NCI-H510A (cell line): ENCODE measurements at places on chromosomes 7 and 10.

GRCh38 chr7:112855227-112855626 is 65.0 kb upstream of the TMEM168 start:
- no peak for DNase-seq

GRCh38 chr10:113111900-113112853 is 162.1 kb downstream of the TCF7L2 start:
- peak; percentile 46 for DNase-seq

DNA sequence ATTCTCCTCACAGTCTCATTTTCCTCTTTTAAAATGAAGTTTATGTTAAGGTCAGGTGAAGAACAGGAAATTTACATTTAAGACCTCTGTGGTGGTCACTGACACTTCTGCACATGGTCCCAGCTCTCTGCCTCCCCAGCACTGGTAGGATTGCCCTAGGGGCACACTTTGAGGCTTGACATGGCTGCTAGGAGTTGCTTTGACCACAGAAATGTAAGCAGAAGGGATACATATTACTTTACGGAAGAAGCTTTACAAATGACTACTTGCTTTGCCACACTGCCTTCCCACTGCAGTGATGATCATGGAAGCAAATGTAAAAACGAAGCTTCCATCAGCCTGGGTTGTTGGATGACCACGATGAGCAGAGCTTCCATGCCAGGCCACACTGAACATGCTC is 53.1 kb upstream of the RSU1 start:
- no peak for DNase-seq

DNA sequence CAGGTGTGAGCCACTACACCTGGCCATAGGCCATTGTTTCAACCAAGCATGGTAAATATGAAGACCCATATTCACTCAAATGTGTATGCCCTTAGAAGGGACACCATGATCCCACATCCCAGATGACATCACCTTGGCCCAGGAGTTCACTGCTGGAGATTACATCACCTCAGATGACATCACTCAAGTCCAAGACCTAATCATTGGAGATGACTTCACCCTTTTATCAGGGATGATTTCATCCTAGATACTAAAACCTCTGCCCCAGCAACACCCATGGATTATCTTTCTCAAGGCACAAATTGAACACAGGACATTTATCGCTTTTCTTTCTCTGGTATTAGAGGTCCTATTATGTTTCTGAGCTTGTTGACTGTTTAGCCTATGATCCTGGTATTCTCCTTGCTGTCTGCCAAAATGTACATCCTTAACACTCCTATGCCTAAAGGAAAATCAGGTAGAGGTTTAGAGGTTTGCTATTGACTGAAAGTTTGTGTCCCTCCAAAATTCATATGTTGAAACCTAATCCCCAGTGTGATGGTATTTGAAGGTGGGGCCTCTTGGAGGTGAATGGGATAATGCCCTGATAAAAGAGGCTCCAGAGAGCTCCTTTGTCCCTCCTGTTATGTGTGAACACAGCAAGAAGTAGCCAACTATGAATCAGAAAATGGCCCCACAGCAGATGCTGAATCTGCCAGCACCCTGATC is 9.8 kb upstream of the CYP2C18 start:
- no peak for DNase-seq

DNA sequence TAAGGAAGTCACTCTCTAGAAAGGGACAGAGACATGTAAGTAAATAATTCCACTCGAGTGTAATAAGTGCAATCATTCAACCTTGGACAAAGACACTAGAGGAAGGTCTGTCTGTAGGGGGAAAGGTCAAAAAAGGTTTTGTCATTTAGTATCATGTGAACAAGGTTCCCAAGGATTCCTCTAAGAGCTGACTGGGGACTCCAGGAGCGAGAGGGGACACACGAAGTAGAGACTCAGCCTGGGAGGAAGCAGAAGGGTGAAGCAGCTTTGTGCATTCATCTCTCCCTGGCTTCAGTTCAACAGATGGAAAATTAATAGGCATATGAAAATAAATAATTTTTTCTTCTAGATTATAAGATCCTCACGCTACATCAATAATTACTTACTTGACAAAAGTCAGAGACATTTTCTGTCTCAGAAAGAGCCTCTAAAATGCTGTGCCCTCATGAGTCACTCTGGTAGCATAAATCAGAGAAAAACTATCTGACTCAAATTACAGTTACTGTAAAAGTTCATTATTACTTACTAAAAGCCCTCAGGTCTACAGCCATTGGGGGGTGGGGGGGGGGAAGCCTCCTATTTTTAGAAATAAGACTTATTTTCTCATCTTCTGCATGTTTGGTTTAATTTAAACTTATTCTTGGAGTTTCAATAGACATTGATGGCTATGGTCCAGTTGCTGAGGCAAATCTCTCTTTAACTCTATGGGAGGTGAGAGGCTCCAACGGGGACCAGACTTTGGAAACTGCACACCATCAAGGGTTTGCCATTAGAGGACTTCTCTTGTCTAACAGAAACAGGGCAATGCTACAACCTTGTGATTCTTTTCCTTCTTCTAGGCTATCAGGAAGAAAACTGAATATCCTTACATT is 275.1 kb upstream of the KLF14 start:
- DNase-seq: no peak

GRCh38 chr7:101954499-101954898 is 137.1 kb downstream of the CUX1 start:
- no peak for DNase-seq

- no peak for DNase-seq
Measured at GRCh38 chr7:145378197-145378596, 542.3 kb upstream of the TPK1 start.

DNA sequence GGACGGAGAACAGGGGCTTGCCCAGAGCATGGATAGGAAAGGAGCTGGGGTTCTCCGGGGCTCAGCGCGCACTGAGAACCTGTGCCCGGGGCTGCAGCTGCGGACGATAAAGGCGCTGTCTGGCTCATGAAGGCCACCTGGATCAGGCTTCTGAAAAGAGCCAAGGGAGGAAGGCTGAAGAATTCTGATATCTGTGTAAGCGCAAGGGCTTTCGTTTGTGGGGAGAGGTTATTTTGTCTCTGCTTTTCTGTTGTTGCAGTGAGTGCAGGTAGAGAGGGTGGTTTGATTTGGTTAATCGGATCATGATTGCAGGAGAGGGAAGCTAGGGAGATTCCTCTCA is 250.5 kb downstream of the NSUN6 start:
- peak; percentile 19 for DNase-seq

GRCh38 chr7:35430547-35431153 is 176.8 kb upstream of the TBX20 start:
- no peak for DNase-seq

GRCh38 chr7:35860664-35861063 is 59.8 kb downstream of the SEPTIN7 start:
- DNase-seq: no peak

GRCh38 chr7:83077328-83077727 is 85.4 kb downstream of the PCLO start:
- no peak for DNase-seq

DNA sequence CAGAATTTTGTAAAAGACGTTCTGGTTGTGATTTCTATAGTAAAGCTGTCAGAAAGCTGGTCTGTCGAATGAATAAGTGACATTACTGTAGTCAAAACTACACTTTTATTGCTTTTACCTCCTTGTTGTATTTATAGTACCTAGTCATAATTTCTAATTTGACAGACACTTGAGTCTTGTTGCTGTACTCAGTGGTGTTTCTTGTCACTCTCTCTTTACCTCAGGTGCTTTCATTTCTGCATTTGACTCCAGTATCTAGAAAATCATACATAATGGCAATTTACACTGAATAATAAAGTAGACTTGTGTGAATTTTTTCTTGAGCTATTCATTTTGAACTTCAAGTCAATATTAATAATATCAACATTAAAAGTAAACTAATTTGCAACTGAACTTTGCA is 257.6 kb upstream of the TEX47 start:
- no peak for DNase-seq

DNA sequence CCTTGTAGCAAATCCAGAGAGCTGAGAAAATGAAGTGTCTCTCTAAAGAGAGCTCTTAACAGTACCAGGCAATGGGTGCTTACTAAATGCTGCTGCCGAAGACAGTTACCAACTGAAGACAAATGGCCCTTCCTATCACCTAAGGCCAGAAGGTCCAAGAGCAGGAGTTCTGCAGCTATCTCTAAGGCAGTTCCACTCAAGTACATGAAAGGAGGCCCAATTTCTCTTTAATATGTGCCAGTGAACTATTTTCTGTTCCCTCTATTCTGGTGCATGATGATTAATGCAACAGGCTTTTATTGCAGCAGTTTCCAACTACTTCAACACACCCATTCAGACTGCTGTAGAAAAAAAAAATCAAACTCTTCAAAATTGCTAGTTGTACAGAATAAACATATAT is 122.5 kb downstream of the SLC25A13 start:
- no peak for DNase-seq

DNA sequence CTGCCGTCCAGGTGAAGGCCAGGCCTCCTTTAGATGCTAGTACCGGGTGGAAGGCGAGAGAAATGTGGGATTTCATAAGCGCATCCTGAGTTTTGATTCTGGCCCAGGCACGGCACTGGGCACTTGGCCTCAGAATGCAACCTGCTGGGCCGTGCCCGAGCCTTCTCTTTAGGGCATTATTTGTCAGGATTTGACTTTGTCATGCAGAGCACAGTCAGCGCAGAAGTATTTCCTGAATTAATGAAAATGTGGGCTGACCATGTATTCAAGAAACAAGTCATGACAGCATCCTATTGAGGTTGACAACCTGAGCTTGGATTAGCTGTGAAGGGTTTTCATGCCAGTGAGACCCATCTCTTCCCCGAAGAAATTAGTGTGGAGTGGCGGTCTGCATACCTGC is 34.4 kb downstream of the RCC1L start:
- no peak for DNase-seq

DNA sequence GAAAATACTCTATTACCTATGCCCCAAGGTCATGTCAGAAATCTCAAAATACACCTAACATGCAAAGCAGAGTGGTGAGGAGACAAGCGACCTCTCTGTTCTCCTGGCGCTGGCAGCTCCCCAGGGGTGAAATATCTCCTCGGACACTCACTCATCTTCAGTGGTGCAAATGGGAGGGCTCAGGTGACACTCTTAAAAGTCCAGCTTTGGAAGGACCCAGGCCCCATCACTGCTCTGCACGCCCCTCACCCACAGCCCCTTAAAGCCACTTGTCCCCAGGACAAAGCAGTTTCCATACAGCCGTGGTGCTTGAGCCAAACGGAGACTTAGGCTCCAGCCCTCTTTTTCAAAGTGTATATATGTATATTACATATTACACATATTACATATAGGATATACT is 12.4 kb downstream of the PRKAG2 start:
- no peak for DNase-seq

GRCh38 chr10:69130251-69130650 is 6.3 kb downstream of the VPS26A start:
- DNase-seq: no peak

DNA sequence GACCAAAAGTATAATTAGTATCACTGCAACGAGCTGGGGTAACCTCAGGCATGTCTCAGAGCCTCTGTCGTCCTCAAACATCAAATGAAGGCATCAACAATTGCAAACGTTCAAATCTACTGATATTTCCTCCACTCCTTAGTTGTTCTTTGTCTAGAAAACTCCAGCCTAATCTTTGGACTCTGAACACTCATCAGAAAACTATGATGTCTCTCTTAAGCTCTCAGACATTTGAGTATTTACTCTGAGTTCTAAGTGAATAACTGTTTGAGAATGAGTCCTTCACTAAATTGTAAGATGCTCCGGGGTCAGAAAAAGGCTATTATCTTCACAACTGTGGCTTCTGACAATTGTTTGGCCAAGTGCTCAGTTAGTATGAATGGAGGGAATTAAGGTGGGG is 536.4 kb downstream of the NRG3 start:
- no peak for DNase-seq

GRCh38 chr7:21184942-21185652 is 242.8 kb upstream of the SP4 start:
- no peak for DNase-seq

DNA sequence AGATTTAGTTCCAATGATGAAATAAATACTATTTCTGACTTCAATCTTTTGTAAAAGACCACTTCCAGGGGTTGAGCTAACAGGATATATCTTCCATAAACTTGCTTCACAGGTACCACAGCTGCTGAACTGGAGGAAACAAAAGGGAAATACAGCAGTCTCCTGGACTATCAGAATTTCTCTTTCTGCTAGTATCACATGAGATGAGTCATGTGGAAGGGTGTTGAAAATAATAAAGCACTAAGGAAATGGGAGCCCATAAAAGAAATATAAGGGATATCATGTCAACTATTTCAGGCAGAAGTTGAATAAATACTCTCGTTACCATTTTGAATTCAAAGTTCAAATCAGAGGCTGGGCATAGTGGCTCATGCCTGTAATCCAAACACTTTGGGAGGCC is 250.3 kb upstream of the NFE2L3 start:
- no peak for DNase-seq

GRCh38 chr10:103470761-103471653 is 8.0 kb downstream of the CALHM3 start:
- no peak for DNase-seq

DNA sequence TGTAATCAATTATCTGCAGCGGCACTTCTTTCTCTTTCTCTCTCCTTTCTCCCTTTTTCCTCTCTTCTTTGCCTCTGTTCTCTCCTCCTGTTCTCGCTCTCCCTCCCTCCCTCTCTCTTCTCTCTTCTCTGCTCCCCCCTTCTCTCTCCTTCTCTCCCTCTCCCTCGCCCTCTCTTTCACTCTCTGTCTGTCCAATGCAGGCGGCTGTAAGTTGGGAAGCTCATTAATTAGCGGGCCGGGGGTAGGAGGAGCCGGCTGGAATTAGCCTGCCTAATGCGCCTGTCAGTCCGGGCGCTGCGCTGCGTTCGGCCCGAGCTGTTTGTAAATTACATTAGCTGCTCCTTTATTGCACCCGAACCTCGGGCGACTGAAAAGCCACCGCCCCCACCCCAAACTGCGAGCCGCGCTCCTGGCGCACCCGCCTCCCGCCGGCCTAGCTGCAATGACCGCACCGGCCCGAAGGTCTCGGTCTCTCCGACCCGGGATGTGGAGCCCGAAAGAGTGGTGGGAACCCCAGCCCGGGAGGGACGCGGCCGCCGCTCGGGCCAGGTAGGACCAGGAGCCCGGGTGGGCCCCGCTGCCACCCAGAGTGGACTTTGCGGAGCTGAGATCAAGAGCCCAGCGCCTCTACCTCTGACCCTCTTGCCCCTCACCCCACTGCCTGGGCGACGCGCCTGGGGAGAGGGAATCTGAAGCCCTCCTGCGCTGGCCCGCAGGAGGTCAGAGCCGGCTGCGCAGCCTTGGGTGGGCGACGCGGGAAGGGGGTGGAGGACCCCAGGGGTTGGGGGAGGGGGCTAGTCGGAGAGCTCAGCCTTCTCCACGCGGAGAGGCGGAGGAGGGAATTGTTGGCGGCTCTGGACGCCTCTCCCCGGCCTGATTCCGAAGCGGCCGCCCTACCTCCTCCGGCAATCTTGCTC is at the start of gene LBX1:
Gene LBX1, minus strand, starts transcription at position 198 of the 917 bp plus-strand sequence. CDS start 648 bp downstream, outside the sequence.
- DNase-seq: no peak

- DNase-seq: no peak
Measured at GRCh38 chr10:3911713-3912442, 126.9 kb upstream of the KLF6 start.

GRCh38 chr7:48041653-48041970 is 6.3 kb downstream of the C7orf57 start:
- DNase-seq: no peak

GRCh38 chr7:131011432-131011742 is 277.4 kb upstream of the KLF14 start:
- DNase-seq: no peak

- no peak for DNase-seq
Measured at GRCh38 chr10:96473866-96474265, 39.9 kb downstream of the TLL2 start.
